Stimulated activated CD4-positive, alpha-beta T cell treated with anti-CD3 and anti-CD28 coated beads, Interleukin-12 subunit alpha, Interleukin-12 subunit beta, amount 100 ng/mL, for 48 hours (primary cell): ENCODE measurements at places on chromosomes 3 and 15.

- DNase-seq, result no peak
Observed at GRCh38 chr3:35088943-35089342, 550.4 kb upstream of the ARPP21 start.

GRCh38 chr15:98998279-98998678 lies 9.3 kb downstream of the PGPEP1L start:
- no peak for DNase-seq

DNA sequence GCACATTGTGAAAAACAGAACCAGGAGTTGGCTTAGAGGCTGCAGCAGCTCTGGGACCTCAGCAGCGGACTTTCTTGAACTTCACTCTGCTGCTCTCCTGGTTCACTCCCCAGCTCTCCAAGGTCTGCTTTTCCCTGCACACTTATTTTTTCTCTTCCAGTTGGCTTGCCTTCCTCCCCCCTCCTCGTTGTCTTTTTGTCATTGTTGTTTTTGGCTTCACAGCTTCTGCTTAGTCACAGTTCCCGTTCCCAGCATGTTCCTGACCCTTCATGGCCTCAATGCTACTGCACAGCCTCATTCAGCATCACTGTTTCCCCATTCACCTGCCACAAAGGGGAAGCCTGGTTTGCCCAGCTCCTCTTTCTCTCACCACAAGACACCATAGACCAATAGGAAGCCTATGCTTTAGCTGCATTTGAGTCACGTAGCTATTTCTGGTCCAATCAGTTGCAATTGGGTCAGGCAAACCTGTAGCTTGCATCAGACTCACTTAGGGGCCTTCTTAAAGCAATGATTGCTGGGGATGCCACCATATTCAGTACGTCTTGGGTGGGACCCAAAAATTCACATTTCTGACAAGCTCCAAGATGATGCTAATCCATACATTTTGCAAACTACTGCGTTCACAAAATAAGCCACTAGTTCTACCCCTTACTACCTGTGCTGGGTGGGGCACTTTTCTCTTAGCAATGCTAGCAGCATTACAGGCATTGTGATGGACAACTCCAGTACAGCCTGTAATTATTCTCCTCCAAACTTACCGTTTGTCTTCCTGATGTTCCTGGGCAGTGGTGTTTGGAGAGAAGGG lies 7.8 kb upstream of the SUMF1 start:
- peak; percentile 44 for DNase-seq

- DNase-seq, result no peak
Observed at GRCh38 chr3:18369551-18370185, 55.5 kb downstream of the SATB1 start.

- DNase-seq, result no peak
Observed at GRCh38 chr3:148962513-148962912, 28.8 kb upstream of the GYG1 start.

GRCh38 chr3:183958226-183958625 lies 59.5 kb downstream of the ABCC5 start:
- DNase-seq, result no peak

GRCh38 chr3:42667523-42668412 lies 14.3 kb downstream of the ZBTB47 start:
- DNase-seq, result no peak

- DNase-seq, result peak; percentile 16
Observed at GRCh38 chr3:9180764-9181117, 68.7 kb downstream of the SRGAP3 start.

GRCh38 chr3:7315037-7315436 lies 454.1 kb downstream of the GRM7 start:
- no peak for DNase-seq

DNA sequence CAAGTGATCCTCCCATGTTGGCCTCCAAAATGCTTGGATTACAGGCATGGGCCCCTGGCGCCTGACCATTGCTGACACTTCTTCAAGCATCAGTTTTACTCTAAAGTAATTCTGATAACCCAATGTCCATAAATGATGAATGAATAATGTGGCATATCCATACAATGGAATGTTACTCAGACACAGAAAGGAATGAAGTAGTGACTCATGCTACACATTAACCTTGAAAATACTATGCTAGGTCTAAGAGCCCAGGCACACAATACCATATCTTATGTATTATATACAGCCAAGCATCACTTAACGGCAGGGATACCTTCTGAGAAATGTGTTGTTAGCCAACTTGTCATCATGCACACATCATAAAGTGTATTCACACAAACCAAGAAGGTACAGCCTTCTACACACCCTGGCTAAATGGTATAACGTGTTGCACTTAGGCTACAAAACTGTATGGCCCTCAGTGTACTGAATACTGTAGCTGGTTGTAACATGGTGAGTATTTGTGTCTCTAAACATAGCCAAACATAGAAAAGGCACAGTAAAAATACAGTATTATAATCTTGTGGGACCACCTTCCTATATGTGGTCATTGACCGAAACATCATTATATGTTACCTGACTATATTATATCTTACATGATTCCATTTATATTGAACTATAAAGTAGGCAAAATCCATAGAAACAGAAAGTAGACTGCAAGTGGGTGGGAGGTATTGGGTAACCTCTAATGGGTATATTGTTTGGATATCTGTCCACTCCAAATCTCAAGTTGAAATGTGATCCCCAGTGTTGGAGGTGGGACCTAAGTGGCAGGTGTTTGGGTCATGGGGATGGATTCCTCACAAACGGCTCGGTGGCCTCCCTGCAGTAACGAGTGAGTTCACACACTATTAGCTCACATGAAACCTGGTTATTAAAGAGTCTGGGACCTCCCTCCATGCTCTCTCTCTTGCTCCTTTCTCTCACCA lies 31.4 kb downstream of the MKRN2 start:
- DNase-seq, result no peak

- no peak for DNase-seq
Observed at GRCh38 chr3:183254487-183255347, 1.7 kb downstream of the B3GNT5 start.

GRCh38 chr3:134625885-134626741 lies 24.7 kb downstream of the KY start:
- DNase-seq, result no peak

DNA sequence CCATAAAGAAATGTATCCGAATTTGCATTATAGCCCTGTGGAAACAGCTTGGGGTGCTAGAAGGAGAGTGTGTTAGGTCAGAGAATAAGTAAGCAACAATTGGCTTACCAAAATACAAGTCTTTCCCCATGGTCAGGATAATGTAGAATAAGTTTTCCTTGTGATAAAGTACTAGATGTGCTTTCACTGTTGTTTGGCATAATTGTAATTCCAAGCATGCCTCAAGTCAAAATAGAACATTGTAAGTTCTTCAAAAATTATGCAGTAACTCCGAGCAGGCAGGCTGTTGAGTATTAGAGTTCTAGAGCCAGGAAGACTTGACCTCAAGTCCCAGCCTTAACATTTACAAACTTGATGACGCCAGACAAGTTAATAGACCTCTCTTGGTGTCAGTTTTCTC lies 242.0 kb downstream of the TUSC7 start:
- DNase-seq, result no peak

- no peak for DNase-seq
Observed at GRCh38 chr3:34367521-34367920, 569.1 kb downstream of the PDCD6IP start.

DNA sequence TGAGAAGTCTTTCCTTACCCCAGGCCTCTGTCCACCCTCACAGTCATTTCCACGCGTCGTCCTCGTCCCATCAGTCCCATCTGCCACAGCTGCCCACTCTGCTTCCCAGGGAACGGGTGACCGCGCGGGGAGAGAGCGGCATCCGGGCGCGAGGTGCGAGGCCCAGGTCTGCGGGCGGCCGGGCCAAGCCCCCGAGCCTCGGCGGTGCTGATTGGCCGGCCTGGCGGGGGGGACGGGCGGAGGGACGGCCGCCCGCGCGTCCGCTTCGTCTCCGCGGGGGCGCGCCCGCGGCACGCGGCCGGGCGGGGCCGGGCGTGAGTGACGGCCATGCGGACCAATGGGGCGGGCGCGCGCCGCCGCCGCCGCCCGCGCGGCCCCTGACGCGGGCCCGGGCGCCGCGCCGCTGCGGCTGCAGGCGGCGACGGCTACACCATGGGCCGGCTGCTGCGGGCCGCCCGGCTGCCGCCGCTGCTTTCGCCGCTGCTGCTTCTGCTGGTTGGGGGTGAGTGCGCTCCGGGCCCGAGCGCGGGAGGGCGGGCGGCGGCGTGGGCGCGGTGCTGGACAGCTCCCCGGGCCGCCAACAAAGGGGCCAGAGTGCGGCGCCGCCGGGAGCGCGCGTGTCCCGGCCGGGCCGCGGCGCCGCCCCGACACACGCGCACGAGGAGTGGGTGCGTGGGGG lies at the start of gene PODXL2:
Gene PODXL2 (plus strand): TSS at position 398 of the 679 bp plus-strand sequence. CDS start 35 bp downstream, at position 433.
- DNase-seq, result no peak
